Stimulated activated CD4-positive, alpha-beta T cell treated with anti-CD3 and anti-CD28 coated beads, TNF-alpha, amount 100 ng/mL, for 24 hours (primary cell): ENCODE measurements at places on chromosomes 1 and 21.

- DNase-seq = peak; percentile 12
Observed at GRCh38 chr1:121516234-121516967, 331.6 kb downstream of the SRGAP2C start.

GRCh38 chr1:246513041-246513440 lies 6.0 kb upstream of the SMYD3 start:
- no peak for DNase-seq

DNA sequence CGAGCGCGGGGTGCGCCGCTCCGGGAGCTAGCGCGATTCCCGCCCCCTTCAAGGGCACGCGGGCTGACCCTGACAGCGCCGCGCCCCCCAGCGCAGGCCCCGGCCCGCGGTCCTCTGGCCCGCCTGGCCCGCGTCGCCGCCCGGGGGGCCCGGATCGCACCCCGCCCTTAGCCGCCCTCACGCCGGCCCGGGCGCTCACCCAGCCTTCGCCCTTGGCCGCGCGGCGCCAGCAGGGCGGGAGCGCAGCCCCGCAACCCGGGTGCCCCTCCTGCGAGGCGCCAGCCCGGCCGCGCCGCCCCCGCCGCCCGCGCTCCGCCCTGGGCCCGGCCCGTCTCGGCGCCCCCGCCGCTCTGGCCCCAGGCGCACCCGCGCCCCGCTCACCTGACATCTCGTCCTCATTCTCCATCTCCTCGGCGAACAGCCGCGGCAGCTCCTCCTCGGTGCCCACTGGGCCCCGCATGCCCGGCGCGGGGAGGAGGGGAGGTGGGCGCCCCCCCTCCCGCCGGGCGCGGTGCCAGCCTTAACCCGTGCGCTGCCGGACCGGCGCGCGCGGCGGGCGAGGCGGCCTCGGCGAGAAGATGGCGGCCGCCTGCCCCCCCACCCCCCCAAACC lies 451 bp downstream of the CHD5 start:
- no peak for DNase-seq

DNA sequence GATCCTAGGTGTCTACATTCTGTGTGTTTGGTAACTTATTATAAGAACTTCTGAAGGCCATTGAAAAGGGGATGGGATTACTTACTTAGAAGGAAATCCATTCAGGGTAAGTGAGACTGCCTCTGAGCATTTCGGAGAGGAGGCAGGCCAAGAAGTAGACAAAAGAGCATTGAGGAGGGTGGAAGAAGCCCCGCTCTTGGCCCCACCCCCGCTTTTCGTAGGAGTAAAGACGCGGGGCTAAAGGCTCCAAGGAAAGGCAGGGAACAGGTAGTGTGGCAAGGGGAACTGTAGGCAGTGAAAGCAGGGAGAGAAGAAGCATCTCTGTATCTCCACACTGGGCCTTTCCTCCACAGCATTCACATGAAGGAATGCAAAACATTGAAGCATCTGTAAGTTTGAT lies 51.8 kb upstream of the GRIK1 start:
- no peak for DNase-seq

- DNase-seq = no peak
Observed at GRCh38 chr21:31909153-31910073, 36.6 kb downstream of the HUNK start.

DNA sequence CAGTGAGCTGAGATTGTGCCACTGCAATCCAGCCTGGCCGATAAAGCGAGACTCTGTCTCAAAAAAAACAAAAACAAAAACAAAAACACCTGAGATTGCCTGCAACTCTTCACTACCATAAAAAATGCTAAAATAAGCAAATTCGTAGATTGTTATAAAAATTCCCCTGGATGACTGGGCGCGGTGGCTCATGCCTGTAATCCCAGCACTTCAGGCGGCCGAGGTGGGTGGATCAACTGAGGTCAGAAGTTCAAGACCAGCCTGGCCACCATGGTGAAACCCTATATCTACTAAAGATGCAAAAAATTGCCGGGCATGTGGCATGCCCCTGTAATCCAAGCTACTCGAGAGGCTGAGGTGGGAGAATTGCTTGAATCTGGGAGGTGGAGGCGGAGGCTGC lies 10.7 kb downstream of the MED18 start:
- DNase-seq = no peak

- DNase-seq = no peak
Observed at GRCh38 chr1:206560007-206560716, 52.1 kb downstream of the EIF2D start.

DNA sequence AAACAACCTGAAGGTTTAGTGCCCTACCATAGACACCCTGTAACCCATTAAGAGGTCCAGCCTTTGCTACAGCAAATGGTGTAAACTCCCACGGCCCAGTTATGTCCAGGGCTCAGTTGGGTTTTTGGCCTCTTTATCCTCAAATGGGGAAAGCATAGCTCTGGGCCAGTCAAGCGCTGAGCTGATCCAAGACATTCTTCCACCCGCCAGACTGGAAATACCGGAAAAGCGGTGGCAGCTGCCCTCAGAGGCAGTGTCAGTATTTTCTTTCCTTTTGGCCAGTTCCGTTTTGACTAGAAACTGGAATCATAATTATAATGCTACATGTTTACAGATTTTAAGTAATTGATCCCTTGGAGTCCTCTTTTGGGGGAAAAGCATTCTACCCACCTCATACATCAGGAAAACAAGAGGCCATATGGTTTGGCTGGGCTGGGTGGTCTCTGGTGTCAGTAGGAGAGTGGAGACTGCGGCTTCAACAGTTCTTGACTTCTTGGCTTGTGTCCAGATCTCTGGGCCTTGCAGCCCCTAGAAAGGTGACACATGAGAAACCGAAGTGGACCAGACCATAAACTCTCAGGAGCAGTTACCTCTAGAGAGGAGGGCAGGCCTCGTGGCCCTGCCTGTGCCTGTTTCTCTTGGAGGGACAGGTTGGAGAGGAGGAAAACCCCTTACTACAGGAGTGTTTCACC lies 30.2 kb upstream of the CLDN14 start:
- no peak for DNase-seq

GRCh38 chr21:42923553-42924432 lies 1.6 kb downstream of the ERVH48-1 start:
- peak; percentile 68 for DNase-seq

DNA sequence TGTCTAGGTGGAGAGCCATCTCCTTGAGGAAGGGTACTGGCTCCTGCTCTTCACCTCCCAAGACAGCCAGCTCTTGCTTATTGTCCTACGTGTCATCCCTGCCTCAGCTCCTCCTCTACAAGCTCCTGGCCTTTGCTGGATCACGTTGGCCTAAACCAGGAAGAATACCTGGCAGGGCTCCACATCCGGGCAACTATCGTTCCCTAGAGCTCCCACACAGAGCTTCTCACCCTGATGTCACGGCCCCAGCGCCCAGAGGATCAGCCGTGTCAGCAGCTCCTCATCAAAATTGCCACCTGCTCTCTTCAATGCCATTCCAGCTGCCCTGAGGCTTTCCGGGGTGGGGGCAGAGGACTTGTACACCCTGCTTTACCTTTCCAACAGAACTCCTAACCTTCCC lies 1.9 kb upstream of the TPM3 start:
- no peak for DNase-seq

DNA sequence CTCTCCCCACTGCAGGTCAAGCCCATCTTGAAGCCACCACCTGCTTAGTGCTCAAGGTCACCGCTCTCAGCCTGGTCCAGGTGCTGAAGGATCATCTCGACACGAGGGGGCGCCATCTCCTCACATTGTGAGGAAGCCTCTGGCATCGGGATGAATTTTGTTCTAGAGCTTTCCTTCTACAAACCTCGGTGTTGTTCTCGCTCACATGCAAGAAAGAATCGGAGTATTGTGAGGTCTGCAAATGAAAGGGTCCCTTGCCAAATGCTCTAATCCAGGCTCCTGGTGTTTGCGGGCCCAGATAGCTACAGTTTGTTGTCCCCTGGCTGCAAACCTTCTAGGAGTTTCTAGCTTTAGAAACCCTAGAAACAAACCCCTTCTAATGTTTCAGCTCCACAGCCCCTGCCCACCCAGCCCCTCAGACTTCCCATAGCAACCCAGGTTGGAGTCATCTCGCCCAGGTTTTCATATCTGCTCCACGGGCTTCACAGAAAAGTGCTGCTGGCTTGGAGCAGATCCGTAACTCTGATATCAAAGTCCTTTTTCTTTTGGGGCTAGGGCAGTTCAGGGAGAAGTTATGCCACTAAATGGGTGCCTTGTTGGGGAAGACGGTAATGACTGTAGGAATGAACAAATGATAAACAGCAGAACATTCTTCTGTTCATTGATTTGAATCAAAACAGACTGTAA lies 8.6 kb upstream of the ATP5PO start:
- peak; percentile 87 for DNase-seq

DNA sequence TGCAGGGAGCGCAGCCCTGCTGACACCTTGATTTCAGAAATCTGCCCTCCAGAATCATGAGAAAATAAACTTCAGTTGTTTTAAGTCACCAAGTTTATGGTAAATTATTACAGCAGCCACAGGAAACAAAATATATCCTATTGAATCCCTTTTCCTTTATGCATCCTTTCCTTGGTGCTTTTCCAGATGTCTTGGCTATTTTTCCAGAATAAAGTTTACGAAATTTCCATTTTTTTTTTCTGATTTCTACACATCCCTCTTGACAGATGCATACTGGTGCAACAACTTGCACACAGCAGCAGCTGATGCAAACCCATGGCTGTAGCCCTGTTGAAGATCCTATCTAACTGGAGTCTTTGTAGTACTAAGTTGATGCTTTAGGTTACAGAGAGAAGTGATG lies 111.1 kb upstream of the KCNE2 start:
- no peak for DNase-seq

- no peak for DNase-seq
Observed at GRCh38 chr1:63906047-63906704, 132.4 kb downstream of the ROR1 start.

- DNase-seq = peak; percentile 44
Observed at GRCh38 chr1:202009326-202010179, 834 bp upstream of the ELF3 start.

GRCh38 chr21:15080526-15080925 lies 15.7 kb upstream of the NRIP1 start:
- no peak for DNase-seq

GRCh38 chr1:107293901-107294613 lies 153.2 kb downstream of the NTNG1 start:
- no peak for DNase-seq

DNA sequence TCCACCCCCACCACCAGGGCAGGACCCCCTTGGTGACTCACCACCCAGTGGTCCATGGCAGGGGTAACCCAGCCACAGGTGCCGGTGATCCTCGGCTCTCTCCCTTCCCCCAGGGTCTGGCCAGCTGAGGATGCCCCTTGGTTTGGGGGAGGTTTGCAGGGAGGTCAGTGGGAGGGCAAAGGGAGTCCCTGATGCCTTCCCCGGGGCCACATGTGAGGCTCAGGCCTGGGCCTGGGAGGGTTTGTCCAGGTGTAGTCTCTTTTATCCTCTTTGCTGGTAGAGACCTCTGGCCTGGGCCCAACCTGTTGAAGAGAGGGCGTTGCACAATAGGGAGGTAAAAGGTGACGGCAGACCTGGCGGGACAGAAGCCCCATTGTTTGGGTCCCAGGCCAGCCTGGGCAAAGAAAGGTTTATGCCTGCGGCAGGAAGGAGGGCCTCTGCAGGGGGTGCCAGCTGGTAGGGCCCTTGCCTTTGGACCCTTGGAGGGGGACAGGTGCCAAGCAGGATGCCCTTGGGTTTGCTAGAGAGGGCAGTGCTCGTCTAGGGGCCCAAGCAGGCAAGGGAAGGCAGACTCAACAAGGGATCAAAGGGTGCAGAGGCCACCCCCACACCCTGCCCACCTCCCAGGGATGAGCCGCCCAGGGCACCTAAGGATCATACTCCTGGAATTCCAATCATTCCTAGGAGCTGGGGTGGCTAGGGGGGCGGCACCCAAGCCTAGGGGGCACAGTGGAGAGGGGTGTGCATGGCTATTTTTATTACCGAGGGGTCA lies 760 bp upstream of the TINAGL1 start:
- DNase-seq = no peak

DNA sequence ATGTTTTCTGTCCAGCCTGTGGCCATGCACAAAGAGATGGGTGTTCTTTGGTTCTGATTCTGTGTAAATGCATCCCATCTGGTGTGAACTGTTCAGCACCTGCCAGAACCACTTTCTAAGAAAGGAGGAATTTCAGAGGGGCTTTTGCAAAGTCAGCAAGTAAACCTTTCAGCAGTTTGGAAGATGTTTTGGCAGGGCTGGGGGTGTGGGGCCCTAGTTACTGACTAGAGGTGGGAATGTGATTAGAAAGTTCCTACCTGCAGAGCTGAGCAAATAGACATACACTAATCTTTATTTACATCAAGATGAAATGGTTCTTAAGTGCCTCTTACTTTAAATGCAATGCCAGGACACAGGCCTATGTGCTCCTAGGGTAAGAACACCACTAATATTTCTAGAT lies 378.1 kb upstream of the USP24 start:
- DNase-seq = no peak

DNA sequence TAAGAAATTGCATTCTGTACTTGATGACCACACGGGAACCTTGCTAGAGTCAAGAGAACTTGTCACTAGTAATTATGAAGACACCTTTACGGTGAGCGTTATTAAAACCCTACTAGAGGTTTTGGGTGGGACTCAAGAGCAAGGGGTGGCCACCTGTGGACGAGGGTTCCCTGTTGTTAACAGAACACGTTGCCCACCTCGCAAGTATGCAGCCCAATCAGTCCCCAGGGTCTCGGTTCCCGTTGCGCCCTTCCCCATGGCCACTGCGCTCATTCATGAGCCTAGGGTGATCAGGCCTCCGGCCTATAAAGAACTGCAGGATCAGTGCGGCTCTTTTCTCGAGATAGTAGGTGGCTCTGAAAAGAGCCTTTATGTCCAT lies 30.2 kb upstream of the RNF187 start:
- DNase-seq = no peak

GRCh38 chr1:2439369-2439768 lies 27.0 kb upstream of the PEX10 start:
- DNase-seq = no peak

DNA sequence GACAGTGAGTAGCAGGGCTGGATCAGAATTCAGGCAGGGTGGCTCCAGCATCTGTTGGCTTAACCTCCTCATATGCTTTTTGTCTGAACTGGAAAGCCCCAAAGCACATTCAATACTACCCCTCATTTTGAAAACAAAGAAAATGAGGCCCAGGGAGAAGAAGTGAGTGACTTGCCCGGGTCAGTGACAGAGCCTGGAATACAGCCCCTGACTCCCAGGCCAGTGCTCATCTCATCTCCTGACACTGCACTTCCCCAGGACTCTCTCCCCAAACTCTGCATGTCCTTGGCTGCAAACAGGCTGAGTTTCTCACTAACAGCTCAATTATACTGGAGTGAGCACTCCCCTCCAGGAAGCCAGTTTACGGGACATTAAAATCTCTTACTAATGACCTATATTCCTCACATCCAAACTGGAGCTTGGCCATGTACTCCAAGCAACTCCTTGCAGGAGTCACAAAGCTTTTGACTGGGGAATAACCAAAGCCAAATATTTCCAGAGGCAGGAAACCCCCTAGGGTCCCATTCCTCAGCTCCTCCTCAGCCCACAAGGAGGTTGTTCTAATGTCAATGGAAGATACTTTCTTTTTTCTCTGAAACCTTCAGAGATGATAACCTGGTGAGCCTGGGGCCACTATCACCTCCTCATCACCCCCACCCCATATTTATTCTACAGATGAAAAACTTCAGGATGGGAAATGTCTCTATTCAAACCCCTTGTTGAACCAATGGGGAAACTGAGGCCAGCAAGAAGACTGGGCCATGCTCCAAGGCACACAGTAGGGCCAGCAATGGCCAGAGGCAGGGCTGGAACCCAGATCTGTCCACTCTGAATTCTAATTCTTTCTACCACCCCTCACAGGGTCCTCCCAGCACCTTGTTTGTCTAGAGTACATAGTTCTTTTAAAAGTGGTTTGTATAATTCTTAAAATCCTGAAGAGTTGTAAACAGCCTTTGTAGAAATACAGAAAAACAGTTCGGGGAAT lies 127.0 kb downstream of the PLPP3 start:
- DNase-seq = no peak

GRCh38 chr1:20719871-20720620 lies 2.2 kb upstream of the KIF17 start:
- no peak for DNase-seq
